ENCODE measurements at places on chromosomes 2 and 18.
A peak's percentile ranks its signal among the peaks of the same experiment; 100 is the strongest.

GRCh38 chr2:147098940-147099339 lies 745.9 kb upstream of the ACVR2A start:
- DNase-seq, result no peak

DNA sequence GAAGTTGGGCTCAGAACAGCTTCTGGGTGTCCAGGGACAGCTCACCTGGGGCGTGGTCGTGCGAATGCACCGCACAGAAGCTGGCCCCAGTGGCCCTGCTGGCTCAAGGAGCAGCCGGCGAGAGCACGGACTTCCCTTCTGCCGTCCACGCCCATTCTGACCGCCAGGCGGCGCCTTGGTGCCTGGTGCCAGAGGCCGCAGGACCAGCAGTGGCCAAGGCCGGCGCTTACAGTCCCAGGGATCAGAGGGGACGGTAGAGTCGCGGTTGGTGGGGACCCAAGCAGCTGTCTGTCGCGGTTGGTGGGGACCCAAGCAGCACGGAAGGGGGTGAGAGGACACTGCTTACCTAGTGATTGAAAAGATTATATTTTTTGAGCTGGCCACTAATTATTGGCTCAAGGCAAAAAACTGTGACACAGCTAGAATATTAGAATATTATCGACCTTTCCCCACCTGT lies 25.7 kb downstream of the NPPC start:
- DNase-seq, result peak; percentile 67

DNA sequence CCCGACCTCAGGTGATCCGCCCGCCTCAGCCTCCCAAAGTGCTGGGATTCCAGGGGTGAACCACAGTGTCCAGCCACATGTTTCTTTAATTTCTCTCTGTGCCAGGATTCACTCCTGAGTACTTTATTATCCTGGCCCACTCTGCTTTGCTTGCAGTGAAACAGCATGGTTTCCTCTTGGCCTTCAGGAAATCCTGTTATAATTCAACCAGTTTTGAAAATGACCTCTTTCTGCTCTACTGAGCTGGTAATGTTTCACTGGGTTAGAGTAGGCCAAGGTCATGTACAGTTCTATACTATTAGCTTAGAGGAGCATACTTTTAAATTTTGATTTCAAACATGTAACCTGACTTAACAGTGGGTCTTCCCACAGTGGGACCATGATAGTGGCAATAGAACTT lies 90.6 kb upstream of the PELI1 start:
- no peak for DNase-seq

- no peak for DNase-seq
Measured at GRCh38 chr2:218263817-218264641, 3.2 kb downstream of the GPBAR1 start.

GRCh38 chr18:11021477-11021876 lies 127.9 kb downstream of the PIEZO2 start:
- no peak for DNase-seq

- no peak for DNase-seq
Measured at GRCh38 chr18:46334868-46335281, 230.7 kb downstream of the HAUS1 start.

- peak; percentile 76 for DNase-seq
Measured at GRCh38 chr2:27715318-27716210, 51.9 kb downstream of the SLC4A1AP start.

GRCh38 chr2:42049221-42050009 lies 1.6 kb downstream of the PKDCC start:
- no peak for DNase-seq

- no peak for DNase-seq
Measured at GRCh38 chr2:137348301-137348700, 583.0 kb downstream of the THSD7B start.

DNA sequence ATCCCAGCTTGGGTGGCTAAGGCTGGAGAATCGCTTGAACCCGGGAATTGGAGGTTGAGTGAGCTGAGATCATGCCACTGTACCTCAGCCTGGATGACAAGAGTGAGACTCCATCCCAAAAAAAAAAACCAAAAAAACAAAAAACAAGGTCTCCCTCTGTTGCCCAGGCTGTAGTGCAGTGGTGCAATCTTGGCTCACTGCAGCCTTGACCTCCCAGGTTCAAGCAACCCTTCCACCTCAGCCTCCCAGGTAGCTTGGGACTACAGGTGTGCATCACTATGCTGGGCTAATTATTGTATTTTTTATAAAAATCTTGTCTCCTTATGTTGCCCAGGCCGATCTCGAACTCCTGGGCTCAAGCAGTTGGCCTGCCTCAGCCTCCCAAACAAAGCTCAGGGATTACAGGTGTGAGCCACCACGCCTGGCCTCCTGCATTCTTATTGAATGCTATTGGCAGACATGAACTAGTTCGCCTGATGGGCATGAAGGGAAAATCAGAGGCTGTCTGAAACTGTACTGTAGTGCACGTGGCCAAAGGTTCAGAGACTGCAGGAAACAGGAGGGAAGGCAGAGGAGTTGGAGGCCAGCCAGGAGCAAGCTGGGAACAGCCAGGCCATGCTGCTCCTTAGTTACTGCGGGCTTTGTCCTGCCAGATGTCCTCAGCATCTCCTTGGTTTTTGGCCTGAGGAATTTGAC lies 16.0 kb upstream of the ASXL2 start:
- no peak for DNase-seq

GRCh38 chr2:2796207-2796606 lies 465.1 kb upstream of the MYT1L start:
- DNase-seq, result no peak

- DNase-seq, result peak; percentile 56
Measured at GRCh38 chr2:237662671-237663093, 35.3 kb downstream of the LRRFIP1 start.

All from SW480 (cell line).